ENCODE measurements at places on chromosomes 2 and 18.

- DNase-seq = no peak
Measured at GRCh38 chr2:230942920-230943896, 18.2 kb upstream of the GPR55 start.

GRCh38 chr2:157046396-157046795 is 211.1 kb upstream of the GALNT5 start:
- DNase-seq = no peak

- DNase-seq = no peak
Measured at GRCh38 chr2:113675875-113676274, 48.8 kb downstream of the RABL2A start.

DNA sequence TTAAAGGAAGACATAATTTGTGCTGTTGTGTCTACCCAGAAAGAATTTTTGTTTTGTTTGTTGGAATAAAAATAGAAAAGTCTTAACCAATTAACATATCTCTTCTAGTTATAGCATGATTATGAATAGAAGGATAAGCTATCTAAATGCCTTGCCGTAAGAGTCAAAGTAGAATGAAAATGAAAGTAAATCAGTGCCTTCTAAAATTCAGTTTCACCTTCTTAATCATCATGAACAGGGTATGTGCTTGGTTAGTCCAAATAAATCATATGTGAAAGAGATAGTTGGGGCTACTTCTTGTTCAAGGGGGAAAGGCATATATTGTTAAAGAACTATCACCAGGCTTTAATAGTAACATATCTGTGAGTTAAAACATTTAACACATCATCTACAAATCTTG is 91.5 kb downstream of the GULP1 start:
- DNase-seq = no peak

GRCh38 chr2:159349674-159350299 is 63.3 kb upstream of the WDSUB1 start:
- DNase-seq = no peak

GRCh38 chr2:39290433-39290832 is 46.7 kb upstream of the CDKL4 start:
- DNase-seq = no peak

DNA sequence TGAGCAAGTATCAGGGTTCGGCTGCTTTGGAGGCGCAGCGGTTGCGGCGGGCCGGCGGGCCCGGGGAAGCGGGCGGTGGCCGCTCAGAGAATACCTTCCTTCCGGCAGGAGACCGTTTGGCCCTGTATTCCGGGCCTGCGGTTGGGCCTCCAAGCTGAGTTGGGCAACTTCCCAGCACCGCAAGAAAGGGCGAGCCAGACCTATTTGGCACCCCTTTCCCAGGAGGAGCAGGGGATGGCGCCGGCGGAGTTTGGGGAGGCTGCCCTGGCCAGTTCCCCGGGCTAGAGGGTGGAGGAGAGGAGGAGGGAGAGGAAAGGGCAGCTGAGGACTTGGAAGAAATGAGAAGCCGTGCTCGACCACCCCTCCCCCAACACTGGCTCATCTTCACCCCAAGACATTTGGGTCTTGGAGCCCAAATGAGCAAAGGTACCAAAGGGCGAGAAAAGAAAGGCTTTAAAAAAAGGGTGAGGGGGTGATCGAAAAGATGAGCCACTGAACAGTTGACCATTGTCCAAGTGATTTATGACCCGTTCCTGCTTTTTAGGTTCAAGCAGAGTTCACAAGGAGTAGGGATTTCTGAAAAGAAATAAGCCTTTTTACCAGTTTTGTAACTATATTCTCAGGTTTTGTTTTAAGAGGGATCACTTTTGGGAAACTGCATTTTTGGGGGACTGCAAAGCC is 8.4 kb downstream of the HOXD3 start:
- no peak for DNase-seq

- DNase-seq = no peak
Measured at GRCh38 chr2:198117406-198118041, 313.1 kb downstream of the PLCL1 start.

GRCh38 chr2:223901311-223901710 is 43.8 kb downstream of the WDFY1 start:
- no peak for DNase-seq

- DNase-seq = no peak
Measured at GRCh38 chr2:234377761-234378391, 119.0 kb downstream of the ARL4C start.

GRCh38 chr2:58046335-58046584 is 346 bp upstream of the VRK2 start:
- DNase-seq = no peak

DNA sequence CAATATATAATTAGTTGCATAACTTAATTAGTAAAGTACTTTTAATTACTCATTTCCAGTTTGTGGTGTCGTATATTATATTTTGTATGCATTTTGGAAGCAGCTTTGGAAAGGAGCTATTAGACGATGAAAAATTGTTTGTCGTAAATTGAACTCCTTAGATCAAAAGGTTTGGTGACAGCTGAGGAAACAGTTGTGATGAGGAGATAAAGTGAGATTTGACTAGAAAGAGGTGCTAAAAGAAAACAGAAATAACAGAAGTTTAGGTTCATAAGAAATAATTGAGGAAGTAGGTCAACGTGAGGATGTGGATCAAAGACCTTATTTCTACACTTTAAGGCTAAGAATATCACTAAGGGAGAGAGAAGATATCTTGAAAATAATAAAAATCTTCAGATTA is 141.9 kb upstream of the NETO1 start:
- DNase-seq = no peak

- DNase-seq = no peak
Measured at GRCh38 chr2:167127135-167127534, 238.9 kb downstream of the XIRP2 start.

DNA sequence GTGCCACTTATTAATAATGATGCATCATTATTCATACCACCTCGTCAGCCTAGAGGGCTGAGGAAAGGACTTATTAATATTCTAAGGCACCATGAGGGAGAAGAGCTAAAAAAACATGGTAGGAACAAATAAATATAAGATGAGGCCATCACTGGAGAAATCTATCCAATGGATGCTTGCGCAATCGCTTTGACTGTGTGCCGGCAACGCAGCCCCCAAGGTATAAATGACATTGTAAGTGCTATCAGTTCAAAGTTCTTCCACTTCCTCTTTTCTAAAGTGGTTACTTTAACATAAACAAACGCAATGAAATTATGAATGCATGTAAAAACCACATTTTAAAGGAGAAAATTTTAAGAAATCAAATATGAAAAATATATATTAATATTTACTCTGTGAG is 164.6 kb downstream of the EIPR1 start:
- DNase-seq = no peak

GRCh38 chr2:85702800-85703199 is 8.6 kb downstream of the GNLY start:
- DNase-seq = no peak

- no peak for DNase-seq
Measured at GRCh38 chr2:86790676-86791572, at the start of gene CD8A. CD8A (minus strand) TSS chr2:86790913; CDS start chr2:86790825, 88 bp downstream.

DNA sequence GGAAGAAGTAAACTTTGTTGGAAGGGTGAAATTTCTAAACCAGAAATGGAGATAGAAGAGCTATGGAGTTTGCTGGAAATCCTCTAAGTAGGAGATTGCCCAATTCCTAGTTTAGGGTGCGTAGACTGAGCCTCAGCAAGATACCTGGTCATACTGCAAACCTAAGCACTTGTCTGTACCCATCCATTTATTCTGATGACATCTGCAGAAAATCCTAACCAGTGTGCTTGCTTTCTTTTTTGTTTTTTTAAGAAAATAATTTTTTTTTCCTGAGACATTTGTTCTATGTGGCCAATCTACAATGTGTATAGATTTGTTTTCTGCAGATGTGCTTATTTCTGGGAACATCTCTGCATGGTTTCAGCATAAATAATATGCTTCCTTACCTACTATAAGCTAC is 144.7 kb downstream of the LYPD6B start:
- no peak for DNase-seq

DNA sequence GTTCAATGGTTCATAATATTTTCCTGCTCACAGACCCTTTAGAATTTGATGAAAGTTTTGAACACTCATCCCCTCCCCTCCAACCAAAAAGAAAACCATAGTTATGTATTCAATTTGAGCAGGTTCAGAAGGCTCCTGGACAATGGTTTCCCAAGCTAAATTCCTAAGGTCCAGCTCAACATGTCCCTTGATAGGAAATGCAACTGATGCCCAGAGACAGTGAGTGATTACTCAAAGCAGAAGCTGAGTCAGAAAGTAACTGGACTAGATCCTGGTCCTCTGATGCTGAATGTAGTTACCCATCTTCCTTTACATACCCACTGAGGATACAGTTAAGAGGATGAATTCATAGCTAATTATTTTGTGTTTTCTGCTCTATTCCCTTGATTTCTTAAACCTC is 218.9 kb upstream of the NCKAP5 start:
- DNase-seq = no peak

DNA sequence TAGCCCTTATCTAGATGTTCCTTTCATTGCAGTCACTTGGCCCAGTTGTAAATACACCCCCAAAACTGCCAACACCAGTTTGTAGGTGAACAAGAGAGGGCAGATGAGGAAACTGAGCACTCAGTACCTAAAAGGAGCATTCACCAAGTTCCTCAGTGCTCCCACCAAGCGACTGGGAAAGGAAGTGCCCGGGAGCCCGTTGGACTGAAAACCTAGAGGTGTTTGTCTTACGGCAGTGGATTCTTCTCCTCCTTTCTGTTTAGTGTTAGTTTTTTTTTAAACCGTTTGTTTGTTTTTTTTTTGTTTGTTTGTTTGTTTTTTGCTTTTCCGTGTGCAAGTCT is 43.3 kb downstream of the SOX11 start:
- DNase-seq = no peak

DNA sequence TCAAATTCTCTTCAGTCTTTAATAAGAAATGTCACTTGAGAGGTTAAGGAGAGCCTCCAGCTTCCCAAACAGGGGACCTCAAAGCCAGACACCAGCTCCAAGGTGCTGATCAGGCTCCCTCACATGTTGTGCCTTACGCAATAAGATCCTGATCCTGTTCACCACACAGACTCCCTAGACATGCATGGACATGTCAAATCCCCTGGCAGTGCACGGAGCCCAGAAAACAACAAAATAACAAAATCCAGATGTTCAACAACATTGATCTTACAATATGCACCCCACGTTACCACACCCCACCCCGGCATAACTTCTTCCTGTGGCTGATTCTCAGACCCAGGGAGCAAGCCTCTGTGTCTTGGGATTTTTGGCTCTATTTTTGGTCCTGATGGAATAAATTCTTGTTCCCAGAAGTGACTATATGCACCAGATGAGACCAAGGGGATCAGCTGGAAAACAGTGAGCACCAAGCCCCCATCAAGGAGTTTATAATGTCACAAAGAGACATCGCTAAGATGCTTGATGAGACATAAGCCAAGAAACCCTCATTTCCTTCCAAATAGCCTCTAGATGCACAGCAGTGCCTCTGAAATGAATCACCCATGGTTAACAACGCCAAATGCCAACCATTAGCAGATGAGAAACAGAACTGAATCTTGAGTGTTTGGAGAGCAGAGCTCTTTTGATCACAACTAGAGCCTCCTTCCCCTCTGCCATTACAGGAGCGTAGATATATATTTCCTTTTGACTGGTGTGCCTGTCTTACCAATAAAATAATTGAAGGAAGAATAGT is 198.2 kb downstream of the PRKCE start:
- DNase-seq = no peak

DNA sequence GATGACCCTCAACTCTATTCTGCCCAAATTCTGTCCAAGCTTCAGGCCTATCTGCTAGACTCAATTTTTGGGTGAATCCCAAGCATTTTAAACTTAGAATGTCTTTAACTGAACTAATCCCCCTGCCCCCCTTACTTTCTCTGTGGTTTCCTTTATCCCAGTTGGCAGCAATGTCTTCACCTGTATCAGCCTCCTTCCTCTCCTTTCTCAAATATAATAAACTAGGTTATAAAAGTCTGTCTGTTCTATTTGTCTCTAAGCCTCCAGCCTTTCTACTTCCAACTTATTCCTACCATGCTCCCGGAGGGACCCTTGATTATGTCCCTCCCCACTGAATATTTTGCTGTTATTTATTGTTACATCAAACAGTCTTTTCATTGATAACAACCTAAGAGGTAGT is 375.5 kb upstream of the TRIB2 start:
- no peak for DNase-seq

DNA sequence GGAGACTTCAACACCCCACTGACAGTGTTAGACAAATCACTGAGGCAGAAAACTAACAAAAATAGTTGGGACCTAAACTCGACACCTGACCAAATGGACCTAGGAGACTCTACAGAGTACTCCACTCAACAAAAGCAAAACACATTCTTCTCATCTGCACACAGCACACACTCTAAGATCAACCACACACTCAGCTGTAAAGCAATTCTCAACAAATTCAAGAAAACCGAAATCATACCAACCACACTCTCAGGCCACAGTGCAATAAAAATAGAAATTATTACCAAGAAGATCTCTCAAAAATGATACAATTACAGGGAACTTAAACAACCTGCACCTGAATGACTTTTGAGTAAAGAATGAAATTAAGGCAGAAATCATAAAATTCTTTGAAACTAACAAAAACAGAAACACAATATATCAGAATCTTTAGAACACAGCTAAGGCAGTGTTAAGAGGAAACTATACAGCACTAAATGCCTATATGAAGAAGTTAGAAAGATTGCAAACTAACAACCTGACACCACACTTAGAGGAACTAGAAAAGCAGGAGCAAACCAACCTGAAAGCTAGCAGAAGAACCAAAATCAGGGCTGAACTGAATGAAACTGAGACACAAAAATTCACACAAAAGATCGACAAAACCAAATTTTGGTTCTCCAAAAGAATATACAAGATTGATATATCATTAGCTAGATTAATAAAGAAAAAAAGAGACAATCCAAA is 46.3 kb downstream of the RTTN start:
- DNase-seq = no peak

DNA sequence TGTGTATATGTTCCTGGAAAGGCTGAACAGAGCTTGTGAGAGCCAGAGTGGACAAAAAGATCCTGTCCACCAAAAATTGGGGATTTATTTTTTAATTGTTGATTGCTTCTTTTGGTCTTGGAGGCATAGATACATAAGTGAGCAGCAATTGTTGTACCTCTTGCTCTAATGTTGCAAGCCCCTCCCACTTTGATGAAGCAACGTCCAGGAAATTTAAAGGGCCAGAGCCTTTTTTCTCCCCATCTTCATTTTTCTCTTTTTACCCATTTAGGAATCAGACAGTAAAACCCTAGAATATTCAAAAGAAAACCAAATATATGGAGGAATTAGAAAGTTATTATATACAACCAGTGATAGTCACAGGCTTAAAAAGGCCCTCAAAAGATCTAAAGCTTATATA is 871.8 kb upstream of the NRXN1 start:
- no peak for DNase-seq

- DNase-seq = peak; percentile 22
Measured at GRCh38 chr2:119367472-119368099, 809 bp downstream of the DBI start.

- DNase-seq = peak; percentile 65
Measured at GRCh38 chr2:152890736-152891135, 172.3 kb downstream of the ARL6IP6 start.

GRCh38 chr2:18829251-18829902 is 240.0 kb upstream of the NT5C1B start:
- DNase-seq = no peak

DNA sequence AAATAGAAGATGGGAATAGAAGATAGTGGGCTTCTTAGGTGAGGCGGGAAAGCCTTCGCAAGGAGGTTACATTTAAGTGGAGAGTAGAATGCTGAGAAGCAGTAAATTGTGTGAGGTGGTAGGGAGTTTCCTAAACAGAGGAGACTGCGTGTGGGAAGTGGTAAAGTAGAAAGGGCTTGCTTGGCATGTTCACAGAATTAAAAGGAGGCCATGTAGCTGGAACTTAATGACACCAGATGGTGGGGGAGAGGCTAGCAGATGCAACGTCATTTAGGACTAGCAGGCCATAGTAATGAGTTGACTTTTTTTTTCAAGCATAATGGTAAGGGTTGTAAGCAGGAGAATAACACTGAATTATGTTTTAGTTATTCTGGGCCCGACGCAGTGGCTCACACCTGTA is 13.0 kb upstream of the RTN4 start:
- no peak for DNase-seq
